ENCODE measurements at places on chromosomes 1 and 21.

DNA sequence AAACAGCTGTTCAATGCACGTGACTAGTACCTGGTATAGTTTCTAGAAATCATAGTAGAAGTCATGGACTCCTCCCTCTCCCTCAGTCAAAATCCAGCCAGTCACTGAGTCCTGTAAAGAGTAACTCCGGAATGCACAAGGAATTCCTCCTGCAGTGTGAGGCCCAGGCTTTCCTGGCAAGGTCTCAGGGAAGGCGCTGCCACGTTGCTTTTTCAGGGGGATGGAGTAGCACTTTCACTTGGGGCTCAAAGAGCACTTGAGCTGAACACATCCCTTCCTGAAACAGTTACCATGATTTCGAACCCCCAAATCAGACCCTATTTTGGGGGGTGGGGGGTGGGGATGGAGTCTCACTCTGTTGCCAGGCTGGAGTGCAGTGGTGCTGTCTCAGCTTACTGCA lies 26.4 kb upstream of the LRRC8D start:
- DNase-seq, result no peak

DNA sequence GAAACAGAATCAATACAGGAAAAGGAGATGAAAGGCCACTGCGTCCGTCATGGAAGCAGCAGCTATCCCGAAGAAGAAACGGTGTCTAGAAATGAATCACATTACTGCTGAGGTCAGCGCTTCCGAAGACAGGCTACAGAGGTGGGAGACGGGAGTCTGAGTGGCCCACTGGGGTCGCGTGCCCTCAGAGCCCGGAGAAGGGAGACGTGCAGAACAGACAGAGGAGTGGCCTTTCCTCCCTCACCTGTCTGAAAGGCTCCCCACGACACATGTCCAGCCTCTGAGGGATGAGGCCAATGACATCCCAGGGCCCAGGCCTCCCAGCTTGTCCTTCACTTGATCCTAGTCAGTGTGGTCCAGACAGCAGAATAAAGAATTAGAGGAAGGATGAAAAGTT lies 35.9 kb downstream of the VPS26C start:
- peak; percentile 38 for DNase-seq

- DNase-seq, result peak; percentile 83
Measured at GRCh38 chr1:2233997-2234761, 6.1 kb downstream of the SKI start.

DNA sequence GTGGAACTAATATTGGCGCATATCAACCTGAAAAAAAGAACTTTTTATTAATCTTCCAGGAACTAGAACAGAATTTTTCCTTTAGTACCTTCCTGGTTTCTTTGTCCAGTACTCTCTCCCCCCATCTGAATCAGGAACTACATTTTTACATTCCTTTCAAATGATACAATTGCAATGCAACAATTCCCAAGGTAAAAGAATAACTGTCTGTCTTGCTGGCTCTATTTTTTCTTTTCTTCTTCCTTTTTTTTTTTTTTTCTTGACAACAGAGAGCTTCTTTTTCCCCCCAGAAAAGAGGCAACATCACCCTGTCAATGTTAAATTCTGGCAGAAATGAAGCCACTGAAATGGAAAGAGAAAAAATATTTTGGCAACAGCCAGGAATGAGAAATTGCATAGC lies 4.5 kb upstream of the CD101 start:
- no peak for DNase-seq

DNA sequence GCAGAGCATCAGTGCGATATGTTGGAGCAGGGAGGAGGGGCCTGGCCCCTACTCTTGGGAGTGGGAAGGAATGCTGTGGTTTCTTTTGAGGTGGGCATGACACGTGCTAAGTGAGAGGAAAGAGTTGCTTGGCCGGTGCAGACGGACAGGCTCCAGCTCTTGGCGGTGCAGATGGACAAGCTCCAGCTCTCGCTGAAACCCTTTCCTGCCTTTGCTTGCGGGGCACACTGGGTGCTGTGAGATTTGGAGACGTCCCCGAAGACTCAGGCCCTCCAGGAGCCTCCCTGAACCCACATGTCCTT lies 15.9 kb downstream of the PDXK start:
- no peak for DNase-seq

GRCh38 chr1:224791362-224791941 lies 138.0 kb upstream of the DNAH14 start:
- no peak for DNase-seq

DNA sequence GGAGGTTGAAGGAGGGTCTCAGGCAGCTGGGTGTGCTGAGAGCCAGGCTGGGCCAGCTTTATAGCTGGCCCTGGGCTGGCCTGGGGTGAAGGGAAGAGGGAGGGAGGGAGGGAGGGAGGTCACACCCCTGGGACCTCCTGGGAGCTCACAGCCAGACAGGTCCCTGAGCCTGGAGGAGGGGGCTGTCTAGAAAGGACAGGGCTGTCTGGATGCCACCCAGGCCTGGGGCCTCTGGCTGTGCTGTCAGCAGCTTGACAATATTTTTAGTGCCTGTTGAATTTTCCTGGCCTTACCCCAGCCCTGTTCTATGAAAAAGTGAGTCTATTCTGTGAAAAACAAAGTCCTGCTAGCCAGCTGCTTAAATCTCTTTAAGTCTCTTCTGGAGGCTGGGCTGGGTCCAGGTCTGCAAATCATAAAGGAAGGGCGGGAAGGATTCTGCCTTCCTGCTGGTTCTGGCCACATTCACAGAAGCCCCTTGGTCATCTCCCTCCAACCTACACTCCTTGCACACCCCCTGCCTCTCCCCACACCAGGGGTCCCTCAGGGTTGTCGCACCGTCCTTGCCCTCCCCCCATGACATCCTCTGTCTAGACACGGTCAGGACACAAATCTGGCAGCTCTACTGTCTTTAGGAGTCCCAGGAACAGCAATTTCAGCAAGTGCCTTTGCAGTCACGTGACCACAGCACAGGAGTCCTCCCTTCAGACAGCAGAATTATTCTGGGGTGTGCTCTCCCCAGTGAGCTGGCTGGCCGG lies at the start of gene LEFTY2:
Gene LEFTY2 (minus strand): TSS at position 34 of the 755 bp plus-strand sequence. CDS start 80 bp downstream, outside the sequence.
- no peak for DNase-seq

GRCh38 chr1:220999872-221000863 lies 120.9 kb downstream of the HLX start:
- DNase-seq, result no peak

All from activated CD8-positive, alpha-beta memory T cell treated with anti-CD3 and anti-CD28 coated beads for 24 hours (primary cell).